Iris pigment epithelial cell (primary cell): ENCODE measurements at places on chromosomes 5 and 9.
A peak's percentile ranks its signal among the peaks of the same experiment; 100 is the strongest.

DNA sequence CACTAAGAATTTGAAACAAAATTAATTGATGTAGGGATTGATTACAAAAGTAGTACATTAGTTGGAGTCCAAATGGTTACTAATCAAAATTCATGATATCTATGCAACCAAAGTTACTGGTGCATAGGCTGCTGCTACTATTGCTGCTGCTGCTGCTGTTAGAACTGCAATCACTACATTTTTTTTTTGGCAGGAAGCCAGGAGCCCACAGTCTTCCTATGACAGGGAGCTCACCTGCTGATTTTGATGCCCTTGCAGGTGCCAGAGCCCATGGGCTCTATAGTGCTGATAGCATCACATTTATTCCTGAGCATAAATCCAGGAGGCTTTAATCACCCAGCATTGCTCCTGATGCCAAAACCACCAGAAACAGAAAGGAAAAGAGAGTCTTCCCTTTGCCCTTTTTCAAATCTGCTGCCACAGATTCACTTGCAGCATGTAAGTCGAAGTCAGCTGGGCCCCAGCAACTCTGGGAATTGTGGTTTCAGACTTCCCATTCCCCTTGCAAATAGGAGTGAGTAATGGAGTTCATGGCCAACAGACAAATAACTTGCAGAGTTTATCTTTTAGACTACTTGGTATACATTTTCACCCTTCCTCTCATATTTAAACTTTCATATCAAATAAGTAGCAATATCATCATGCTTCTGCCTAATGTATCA lies 17.6 kb downstream of the SLCO6A1 start:
- peak; percentile 27 for DNase-seq

GRCh38 chr5:95899829-95900228 lies 61.8 kb downstream of the ELL2 start:
- DNase-seq = no peak

DNA sequence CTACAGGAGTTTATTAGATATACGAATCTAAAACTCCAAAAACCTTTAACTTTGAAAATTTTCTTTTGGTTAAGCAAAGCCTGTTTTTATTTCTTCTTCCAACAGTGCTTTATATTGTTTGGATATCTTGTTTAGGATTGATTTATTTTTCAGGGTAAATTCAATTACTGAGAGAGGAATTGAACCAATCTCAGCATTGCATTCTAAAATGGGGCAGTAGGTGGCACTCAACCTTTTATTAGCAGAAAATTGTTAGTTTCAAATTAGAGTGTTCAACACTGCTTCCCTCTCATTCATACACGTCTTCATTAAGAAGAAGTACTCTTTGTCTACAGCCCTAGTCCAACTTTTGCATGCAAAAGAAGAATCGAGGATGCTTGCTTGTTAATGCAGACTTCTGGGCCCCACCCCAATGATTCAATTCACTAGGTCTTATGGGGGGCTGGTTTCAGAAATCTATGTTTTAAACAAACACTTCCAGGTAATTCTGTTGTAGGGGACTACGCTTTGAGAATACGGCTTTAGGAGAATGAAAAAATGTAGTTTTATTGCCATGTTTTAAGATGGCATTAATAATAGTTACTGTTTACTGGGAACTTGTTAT lies 26.6 kb downstream of the MRPL22 start:
- DNase-seq = peak; percentile 20

GRCh38 chr9:98220911-98221310 lies 28.5 kb upstream of the CORO2A start:
- no peak for DNase-seq

DNA sequence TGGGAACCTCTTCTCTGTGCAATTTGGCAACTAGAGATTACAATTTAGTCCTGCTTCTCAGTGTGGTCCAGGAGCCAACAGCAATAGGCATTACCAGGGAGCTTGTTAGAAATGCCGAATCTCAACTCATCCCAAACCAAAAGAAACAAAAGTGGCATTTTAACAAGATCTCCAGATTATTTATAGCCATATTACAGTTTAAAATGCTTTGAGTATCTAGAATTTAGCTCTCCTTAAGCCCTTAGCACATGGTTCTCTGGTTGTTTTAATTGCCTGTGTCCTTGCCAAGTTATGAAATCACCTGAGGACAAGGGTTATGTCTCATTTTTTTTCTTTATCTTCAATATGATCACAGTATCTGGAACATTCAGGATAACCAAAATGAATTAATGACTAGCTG lies 51.6 kb upstream of the TAS2R1 start:
- no peak for DNase-seq

DNA sequence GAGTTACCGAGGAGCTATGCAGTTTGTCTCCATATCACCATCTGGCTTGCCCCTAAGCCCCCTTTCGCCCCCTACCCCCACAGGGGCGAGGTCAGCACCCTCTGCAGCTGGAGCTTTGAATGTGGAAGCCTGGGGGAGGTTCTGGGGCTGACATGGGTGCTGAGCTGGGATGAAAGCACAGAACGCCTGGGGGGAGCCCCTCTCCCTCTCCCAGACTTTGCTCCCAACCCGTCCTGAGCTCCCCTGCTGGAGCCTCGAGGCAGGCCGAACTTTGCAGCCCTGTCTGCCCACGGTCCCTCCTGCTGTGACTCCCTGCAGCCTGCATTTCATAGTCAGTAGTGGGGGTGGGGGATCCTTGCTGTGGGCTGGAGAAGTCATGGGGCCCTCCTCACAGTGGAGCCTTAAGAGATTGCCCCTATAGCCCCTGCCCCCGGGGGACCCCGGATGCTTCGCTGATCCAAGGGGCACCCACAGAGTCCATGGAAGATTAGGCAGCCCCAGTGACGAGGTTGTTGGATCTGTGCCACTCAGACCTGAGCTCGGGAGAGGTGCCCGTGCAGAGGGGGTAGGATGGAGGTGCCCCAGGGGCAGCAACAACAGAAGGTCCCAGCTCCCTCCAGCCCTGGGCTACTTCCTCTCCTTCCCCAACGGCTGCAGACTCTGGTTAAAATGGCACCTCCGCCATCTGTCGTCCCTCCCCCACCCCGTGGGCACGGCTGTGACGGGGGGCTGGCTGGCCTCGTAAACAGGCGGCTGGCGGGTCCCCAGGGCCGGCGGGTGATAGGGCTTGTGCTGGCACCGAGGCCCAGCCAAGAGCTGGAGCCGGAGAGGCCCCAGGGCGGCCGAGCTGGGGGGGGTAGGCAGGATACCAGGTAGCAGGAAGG lies 162.0 kb downstream of the C9orf50 start:
- no peak for DNase-seq

DNA sequence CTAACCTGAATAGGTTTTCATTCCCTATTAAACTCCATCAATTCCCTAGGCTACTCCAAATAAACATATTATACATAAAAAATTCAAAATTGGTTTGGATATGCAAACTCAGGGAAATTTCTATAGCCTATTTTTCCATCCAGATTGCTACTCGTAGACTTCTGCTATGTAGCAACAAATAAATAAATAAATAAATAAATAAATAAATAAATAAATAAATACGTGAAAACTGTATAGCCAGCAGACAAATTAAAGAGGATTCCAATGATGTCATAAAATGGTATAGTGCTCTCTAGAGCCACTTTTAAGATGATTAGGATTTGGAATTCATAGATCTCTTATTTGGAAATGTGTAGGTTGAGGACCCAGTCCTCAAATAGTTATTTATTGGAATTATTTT lies 1193.2 kb upstream of the NUDT12 start:
- no peak for DNase-seq

DNA sequence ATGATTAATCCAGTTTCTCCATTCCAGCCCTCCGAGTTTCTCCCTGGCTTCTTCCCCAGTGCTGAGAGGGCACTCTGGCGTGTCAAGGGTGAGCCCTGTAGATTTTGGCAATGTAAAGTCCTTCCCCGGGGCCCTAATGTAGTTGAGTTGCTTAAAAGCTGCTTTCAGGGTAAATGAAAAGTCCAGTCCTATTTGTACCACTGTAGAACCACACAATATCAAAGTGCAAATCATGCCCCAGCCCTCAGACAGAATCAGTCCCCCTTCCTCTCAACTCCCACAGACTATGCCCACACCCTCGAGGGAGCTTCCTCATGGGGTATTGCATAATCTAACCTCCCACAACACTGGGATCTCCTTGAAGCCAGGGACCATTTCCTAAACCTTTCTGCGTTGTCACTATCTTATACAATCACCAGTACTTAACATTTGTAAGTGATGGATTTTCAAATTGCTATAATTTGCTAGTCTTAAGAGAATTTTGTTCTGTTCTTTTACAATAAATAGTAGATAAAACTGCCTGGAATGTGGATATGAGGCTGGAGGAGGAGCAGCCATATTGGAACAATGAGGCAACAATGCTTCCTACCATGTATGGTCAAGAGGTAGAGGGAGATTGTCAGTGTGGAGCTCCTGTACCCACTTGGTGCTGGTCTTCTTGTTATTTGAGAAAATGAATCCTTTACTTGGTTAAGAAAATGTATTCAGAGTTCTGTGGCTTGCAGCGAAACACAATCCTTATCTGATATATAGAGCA lies 34.4 kb downstream of the ZNF366 start:
- DNase-seq = no peak

GRCh38 chr9:27356446-27356845 lies 59.5 kb upstream of the EQTN start:
- no peak for DNase-seq

GRCh38 chr9:122374885-122375420 lies 4.1 kb downstream of the PTGS1 start:
- DNase-seq = peak; percentile 73

- DNase-seq = no peak
Observed at GRCh38 chr9:26171691-26172090, 493.4 kb upstream of the TUSC1 start.

DNA sequence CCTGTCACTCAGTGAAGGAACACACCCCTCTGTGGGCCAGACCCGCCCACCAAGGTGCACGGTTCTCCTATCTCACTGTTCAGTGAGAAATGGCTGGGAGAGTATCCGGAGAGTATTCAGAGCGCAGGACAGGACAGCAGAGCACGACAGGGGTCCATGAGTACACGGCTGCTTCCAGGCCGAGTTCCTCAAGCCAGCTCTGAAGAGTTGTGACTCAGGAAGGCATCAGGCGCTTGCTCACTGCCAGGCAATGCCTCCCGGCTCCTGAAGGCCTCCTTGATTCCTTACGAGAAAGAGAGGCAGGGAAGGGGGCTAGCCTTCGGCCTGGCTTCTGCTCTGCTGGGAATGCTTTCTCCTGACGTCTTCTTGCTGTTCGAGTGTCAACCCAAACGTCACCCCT lies 132.1 kb upstream of the PPP1R26 start:
- no peak for DNase-seq

DNA sequence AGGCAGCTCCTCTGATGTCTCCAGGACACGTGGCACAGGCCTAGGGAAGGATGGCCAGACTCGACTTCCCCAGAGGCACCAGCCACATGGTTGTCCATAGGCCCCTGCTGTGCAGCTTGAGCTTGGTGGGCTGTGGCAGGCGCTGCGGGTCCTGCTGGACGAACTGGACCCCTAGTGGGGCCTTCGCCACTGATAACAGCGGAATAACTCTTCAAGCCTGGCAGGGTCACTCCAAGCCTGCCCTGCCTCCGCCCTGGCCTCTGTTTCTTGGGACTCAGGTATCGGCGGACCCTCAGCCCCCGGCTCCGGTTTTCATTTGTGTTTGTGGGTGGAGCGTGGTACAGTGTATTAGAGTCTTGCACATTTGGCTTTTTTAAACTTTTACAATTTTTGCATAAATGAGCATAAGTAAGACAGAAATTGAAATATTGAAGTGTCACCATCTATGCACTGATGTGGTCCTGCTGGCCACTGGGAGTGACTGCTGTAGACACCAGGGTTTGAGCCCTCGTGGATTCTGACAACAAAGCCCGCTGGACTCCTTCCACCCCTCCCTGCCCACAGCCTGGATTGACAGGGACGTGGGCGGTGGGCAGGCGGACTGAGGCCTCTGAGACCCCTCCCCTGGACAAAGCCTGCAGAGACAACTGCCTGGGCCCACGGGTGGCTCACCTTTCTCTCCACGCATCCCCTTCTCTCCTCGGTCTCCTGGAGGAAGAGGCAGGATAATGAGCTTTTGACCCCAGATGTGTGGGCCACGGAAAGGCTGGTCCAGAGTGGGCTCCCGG lies 3.8 kb downstream of the FCN1 start:
- DNase-seq = no peak

DNA sequence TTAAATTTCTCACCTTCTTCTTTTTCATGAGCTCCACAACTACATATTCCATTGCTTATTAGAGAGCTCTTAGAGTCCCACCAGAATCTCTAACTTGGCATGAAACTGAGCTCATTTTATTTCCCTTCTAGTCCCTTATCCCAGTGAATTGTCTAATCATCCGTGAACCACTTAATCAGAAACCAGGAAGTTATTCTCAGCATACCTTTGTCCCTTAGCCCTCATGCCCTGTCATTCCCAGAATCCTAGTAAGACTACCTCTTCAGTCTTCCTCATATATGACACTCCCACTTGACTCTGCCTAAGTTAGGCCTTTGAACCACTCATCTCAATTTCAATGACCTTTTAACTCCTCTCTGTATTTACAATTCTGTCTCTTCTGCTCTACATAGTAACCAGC lies 93.0 kb upstream of the PAPPA start:
- no peak for DNase-seq

DNA sequence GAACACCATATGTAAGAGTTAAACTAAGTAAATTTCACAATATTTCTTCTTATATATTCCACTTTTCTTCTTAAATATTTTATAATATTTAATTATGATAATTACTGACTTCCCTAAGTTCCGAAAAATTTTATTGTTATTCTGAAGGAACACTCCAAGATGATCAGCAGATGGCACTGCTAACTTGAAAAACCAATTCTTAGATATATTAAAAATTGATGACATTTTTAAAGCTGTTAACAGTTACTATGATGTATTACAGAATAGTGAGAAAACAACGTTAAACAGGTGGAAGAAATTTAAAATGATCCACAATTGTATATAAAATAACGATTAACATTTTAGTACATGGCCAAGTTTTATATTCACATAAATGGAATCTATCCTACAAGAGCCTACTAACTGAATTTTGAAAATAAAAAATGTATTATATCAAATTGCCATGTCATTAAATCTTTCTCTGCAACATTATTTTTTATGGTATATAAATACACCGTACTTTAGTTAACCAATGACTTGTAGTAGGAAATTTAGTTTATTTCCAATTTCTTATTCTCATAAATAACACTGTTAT lies 30.1 kb upstream of the MUSK start:
- peak; percentile 44 for DNase-seq
